ENCODE measurements at places on chromosomes 12 and 14. TPM values are rescaled to one million over a fixed set of nuclear protein-coding genes. Genes with fewer than 3 reads are reported as not detected.

DNA sequence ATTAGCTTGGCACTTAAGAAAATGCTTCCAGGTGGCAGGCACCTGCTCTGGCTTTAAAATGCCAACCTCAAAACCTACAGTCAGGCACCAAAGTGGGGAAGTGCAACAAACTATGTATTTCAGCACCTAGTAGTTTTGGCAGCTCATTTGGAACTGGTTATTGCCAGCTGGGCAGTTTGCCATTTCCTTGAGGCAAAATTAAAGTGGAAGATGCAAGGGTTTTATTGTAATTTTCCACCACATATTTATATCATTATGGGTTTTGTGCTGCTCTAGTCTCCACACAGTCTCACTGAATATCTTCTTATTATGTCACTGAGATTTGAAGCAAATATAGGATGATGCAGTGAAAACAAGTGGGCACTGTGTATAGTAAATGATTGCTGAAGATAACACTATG, 117.0 kb downstream of the PRKD1 start:
- DNase-seq = no peak

DAO gene
- not detected for total RNA-seq

POTEM gene
- total RNA-seq = not detected

PAPLN gene
- 10.2 TPM for total RNA-seq

HSPB8 gene
- 172 TPM for total RNA-seq

- DNase-seq = no peak
These were observed 5.2 kb downstream of the MPHOSPH9 start for GRCh38 chr12:123227581-123228258.

GRCh38 chr12:14927267-14927666, 11.1 kb downstream of the ERP27 start:
- no peak for DNase-seq

KCNC2 gene
- total RNA-seq = not detected

DNA sequence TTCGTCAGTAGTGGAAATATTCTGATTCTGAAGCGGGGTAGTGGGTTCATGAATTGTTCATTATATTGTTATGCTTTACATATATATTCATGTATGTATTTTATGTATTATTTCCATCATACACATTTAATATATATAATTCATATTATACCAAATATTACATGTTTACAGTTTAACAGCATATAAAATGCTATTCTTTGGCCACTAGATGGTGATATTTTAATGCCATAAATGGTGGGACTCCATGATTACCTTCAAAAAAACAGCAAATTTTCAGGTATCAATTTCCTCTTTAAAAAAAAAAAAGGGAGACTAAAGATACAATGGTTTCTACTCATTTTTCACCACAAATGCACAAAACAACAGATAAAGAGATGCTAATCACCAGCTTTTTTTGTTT, 41.0 kb downstream of the BDKRB1 start:
- no peak for DNase-seq

All from thoracic aorta (tissue), 2 donors.